ENCODE measurements at places on chromosomes 6 and 20.

GRCh38 chr6:154373971-154374370 lies 17.4 kb upstream of the IPCEF1 start:
- no peak for DNase-seq

- no peak for DNase-seq
Observed at GRCh38 chr6:37260040-37260439, 2.1 kb upstream of the TMEM217 start.

GRCh38 chr20:2760952-2761305 lies 39.5 kb downstream of the CPXM1 start:
- DNase-seq: no peak

DNA sequence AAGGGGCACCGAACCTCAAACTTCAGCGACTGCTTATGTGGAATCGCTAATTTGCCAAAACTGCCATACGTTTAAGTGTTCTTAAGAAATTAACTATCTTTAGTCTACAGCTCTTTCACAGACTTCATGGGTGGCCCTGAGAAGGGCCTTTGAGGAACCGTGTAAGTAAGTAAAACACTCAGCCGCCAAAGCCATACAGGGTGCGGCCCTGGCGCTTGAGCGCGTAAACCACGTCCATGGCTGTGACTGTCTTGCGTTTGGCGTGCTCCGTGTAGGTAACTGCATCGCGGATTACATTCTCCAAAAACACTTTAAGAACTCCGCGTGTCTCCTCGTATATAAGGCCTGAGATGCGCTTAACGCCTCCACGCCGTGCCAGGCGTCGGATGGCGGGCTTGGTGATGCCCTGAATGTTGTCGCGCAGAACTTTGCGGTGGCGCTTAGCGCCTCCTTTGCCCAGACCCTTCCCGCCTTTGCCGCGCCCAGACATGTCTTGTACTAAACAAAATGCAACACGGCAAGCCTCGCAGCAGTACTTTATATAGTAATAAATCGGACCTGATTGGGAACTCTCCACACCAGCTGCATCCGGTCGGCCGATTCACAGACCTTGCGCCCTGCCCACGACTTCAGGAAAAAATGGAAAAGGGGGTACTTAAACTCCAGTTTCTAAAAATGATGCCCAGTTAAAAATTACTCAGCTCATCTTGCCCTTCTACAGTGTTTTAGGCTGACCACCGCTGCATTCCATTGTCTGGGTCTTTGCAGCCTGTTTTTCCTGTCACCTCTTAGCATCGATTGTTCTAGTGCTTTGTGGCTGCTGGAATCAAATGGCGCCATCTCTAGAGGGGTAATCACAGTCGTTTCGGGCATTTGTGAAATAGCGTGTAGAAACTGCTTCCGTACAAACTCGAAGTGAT lies 38.9 kb downstream of the OR2B2 start:
- no peak for DNase-seq

DNA sequence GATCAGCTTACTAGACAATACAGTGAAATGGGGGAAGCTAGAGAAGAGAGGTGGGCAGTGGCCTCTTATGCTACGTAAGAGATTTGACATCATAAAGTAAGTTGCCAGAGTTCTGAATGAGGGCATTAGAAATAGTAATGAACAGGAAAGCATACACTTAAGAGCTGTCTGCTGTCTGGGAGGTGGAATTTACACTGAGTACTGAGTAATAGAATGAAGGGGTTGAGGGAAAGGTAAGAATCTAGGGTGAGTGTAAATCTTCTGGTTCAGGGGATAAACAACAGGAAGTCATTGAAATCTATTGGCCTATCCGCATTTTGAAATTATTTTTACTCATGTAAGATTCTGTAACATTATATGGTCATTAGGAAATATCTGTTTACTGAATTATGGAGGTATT lies 35.8 kb downstream of the HLA-DMB start:
- DNase-seq: no peak

DNA sequence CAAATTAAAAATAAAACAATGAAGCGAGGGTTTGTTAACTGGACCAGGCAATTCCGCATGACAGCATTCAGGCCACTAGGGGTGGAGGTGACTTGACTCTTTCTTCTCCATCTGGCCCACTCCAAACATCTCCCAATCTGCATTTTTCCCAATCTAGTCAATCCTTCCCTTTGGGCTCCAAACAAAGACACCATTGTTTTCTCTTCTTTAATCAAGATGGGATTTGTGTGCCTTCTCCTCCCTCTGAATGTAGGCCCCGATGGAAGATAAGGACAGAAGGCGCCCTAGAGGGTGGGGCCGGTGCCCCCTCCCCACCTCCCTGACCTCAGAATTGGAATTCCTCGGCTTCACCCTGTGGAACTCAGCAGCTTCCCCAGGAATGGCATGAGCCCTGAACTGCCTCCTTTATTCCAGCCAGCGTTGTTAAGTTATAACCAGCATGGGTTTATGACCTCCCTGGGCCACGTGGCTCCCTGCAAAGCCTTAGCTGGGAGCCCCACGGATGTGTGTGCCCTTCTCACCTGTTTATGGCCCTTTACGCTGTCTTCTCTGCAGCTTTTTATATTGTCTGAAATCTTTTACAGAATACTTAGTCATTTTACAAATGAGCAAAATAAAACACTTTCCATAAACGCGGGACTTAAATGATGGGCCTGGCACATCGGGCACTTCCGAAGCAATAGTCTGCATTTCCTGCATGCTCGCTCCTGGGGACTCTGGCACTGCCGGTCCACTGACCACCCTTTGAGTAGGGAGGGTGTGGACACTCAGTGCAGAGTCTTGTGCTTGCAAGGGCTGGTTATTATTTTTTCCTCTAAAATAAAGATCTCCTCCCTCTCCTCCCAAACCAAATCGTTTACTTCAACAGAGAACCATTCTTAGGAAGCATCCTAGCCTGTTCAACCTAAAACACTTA lies 24.5 kb downstream of the OVOL2 start:
- DNase-seq: no peak

DNA sequence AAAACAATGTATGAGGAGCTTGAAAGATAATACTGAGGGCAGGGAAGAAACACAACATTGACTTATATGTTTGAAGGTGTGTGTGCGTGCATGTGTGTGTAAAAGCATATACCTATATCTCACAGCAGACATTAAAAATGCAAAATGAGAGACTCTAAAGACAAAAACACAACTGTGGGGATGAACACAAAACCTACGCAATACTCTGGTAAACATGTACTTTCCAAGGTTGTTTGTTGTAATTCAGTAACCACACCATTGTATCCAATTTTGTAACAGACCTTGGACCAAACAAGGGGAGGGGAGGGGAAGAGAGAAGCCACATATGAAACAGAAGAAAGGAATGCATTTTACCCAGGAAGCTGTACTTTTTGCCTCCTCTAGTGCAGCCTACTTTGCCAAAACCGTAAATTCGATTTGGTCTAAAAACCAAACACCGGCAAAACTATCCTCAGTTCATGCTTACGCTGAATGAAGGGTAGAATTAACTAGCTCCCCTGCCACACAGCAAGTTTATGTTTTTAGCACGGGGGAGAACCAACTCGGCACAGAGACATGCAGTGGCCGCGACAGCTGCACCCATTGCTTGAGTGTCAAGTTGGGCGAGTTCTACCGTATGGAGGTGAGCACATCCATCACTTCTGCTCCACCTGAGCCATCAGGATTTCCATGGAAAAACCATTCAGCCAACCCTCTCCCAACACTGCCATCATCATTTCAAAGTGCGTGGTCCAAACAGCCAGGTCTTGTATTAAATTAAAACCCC lies 50.0 kb downstream of the CNKSR3 start:
- no peak for DNase-seq

DNA sequence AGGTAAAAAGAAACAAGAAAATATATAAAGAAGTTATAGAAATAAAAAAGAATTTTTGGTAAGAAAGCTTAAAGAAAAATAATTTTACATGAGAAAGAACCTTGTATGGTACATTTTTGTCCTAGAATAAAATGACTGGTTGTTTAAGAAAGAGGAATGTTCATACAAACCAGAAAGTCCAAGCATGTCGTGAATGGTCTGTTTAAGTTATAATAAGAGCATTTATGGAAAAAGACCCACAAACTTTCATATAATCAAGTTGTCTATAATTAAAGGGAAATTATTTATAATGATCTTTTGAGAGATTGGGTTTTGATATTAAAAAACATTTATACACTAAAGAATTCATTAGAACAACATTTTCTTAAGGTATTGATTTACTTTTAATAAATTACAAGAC lies 27.8 kb upstream of the FAM110A start:
- DNase-seq: no peak

GRCh38 chr6:54299542-54300269 lies 8.5 kb upstream of the TINAG start:
- no peak for DNase-seq

DNA sequence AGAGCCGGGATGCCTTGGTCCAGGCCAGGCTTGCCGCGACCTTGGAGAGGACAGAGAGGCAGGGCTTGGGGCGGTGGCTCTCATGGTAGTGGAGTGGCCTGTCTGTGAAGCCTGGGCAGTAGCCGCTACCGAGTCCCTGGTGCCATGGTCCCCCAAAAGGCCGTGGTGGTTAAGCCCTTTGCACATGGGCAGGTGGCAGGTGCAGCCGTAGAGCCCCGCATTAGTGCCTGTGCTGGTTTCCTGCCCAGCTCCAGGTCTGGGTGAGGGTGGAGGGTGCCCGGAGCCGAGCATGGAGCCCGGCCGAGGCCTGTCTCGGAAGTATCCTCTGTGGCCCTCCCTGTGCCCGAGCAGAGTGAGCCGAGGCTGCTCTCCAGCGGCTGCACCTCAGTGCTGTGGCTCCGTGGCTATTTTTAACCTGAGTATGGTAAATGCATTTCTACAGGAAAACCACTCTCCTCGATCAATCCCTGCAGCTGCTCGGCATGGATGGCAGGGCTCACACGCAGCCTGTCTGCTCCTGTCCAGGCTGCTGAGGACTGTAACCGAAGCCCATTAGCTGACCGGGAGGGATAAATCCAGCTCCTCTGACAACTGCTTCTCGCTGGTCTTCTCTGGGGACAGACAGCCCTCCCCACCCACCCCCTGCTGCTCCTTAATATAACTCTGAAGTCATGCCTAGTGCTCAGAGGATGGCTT lies 36.3 kb upstream of the GATA5 start:
- DNase-seq: no peak

- DNase-seq: no peak
Observed at GRCh38 chr6:33719326-33719987, 8.0 kb upstream of the UQCC2 start.
